ENCODE measurements at places on chromosomes 2 and 18.
A peak's percentile ranks its signal among the peaks of the same experiment; 100 is the strongest.

DNA sequence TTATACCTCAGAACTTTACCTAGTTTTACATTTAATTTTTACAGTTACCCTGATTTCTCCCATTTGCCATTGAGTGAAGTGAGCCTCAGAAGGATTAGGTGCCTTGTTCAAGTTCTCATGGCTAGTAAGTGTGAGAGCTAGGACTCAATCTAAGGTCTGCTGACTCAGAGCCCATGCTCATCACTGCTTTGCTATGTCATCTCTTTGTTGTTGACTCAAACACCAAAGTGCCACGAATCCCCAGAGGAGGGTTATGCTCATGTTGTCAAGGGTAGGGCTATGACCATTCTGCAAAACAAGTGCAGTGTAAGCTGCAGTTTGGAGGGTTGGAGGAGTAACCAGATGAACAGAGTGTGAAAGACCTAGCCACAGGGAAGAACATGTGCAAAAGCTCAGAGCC lies 185.4 kb upstream of the SKOR2 start:
- DNase-seq = no peak

- no peak for DNase-seq
Measured at GRCh38 chr2:15128846-15129245, 432.3 kb downstream of the NBAS start.

- DNase-seq = no peak
Measured at GRCh38 chr2:47720559-47720958, 62.4 kb upstream of the MSH6 start.

DNA sequence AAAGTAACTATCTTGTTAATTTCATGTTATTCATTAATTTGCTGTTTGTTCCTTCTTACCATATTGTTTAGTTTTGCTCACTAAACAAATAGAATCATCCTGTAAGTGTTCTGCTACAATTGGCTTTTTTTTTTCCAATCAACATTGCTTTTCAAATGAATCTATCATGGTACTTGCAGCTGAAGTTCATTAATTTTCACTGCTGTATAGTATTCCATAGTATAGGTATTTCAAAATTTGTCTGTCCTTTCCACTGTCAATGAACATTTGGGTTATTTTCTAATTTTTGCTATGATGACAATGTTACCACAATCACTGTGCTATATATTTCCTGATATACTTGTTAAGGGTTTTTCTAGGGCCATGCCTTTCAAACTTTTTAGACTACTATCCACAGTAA lies 89.0 kb upstream of the LYPD1 start:
- no peak for DNase-seq

DNA sequence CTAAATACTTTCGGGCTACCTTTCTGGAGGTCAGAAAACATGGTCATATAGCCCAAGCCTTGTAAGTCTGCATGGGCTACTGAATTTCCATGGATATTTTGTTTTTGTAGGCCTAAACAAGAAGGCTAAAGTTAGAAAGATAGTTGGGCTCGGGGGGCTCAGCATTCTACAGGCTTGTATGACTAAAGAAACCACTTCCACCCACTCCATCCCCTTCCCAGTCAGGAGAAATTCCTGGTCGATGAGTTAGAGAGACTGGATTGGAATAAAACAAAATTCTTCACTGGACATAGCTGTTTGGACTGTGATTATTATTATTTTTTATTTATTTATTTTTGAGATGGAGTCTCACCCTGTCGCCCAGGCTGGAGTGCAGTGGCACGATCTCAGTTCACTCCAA lies 539.4 kb upstream of the TNP1 start:
- no peak for DNase-seq

GRCh38 chr18:49647496-49648168 lies 85.8 kb downstream of the LIPG start:
- DNase-seq = no peak

- DNase-seq = no peak
Measured at GRCh38 chr2:141384676-141385075, 746.1 kb downstream of the LRP1B start.

DNA sequence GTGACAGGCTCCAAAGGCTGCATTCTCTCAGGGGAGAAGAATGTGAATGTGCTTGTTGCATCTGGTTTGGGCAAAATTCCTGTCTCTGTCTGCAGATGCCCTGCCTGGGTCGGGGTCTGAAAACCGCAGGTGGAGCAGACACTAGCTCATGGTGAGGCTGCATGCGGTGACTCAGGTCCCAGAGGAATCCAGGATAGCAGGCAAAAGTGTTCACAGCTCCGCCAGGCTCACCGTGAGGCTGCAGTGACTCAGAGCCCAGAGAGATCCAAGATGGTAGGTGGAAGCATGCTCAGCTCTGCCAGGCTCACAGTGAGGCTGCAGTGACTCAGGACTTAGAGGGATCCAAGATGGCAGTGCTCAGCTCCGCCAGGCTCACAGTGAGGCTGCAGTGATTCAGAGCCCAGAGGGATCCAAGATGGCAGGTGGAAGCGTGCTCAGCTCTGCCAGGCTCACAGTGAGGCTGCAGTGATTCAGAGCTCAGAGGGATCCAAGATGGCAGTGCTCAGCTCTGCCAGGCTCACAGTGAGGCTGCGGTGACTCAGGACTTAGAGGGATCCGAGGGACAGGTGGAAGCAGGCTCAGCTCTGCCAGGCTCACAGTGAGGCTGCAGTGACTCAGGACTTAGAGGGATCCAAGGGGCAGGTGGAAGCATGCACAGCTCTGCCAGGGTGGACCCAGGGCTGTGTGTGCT lies 200.5 kb downstream of the ACKR3 start:
- DNase-seq = peak; percentile 87

DNA sequence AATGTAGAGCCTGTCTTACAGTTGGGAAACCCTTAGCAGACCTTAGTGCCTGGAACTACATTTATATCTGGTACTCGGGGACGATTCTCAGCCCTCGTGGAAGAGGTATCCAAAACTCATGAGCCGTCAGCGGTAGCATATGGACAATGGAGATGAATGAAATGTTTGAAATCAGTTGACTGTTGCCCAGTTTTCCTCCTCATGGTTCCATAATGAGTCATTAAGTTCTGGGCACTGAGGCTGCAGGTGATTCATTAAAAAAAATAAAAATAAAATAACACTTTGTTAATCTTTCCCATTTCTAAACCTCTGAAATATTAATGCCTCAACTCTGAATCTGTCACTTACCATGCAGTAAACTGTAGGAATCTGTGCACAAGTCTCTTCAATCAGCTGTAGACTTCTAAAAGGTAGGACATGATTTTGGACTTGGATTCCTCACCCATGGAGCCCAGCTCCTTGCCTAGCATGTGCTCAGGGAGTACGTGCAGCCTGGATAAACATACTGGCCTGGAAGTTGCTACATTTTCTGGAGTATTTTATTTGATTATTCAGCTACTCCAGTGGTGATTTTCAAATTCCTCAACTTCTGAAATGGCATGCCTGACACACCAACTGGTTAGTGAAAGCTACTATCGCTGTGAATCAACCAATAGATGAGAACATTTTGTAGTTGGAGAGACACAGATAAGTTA lies 979.2 kb downstream of the CNTNAP5 start:
- DNase-seq = no peak

GRCh38 chr2:182055993-182056392 lies 70.3 kb downstream of the PPP1R1C start:
- DNase-seq = no peak

DNA sequence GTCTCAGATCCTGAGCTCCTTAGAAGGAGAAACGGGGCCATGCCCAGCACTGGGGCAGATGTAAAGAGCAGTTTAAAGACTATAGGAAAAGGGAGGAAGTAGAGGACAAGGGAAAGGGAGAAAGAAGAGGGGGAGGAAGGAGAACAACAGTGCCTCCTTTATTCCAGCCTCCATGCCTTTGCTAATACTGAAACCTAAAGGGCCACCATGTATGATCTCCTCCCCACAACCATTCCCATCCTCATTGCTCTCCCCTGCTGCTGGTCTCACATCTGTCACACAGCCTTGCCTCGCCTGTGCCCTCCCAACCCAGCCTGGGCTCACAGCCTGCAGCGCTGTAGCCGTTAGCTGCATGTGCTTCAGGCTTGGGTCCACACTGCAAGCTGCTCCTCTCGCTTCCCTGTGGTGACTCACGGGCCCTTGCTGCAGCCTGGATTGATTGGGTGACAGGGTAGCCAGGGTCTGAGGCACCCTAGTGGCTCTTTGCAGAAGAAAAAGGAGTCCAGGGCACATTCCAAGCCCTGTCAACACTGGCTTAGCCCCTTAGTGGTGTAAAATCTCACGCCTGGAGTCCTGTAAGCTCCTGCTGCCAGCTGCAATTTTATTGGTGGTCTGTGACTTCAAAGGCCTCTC lies 281.9 kb downstream of the SRBD1 start:
- DNase-seq = no peak

DNA sequence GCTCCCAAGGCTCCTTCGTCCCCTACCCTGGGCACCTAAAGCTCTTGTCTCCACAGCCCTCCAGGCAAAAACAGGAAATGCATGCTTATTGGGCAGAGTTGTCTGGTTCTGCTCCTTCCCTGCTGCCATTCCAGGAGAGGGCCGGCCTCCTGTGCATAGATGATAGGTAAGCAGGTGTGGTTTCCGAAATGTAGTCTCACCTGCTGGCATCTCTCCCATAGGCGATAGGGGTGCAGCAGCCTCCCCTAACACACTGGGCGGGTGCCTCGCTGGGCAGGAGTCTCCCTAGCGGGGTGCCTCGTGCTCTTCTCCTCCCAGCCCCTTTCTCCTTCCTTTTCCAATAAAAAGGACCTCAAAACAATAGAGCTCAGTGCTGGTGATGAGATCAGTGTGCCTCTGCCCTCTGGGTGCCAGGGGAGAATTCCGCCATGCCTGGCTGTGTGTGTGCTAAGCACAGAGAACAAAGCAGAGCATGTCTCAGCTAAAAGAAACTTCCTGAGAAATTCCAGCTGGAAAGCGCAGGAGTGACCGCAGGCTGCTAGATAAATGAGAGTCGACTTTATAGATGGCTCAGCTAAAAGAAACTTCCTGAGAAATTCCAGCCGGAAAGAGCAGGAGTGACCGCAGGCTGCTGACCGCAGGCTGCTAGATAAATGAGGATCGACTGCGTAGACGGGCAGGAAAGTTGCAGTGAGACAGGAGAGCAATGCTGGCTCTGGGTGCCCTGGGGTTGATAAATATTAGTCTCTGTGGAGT lies 11.3 kb upstream of the PXDN start:
- no peak for DNase-seq

DNA sequence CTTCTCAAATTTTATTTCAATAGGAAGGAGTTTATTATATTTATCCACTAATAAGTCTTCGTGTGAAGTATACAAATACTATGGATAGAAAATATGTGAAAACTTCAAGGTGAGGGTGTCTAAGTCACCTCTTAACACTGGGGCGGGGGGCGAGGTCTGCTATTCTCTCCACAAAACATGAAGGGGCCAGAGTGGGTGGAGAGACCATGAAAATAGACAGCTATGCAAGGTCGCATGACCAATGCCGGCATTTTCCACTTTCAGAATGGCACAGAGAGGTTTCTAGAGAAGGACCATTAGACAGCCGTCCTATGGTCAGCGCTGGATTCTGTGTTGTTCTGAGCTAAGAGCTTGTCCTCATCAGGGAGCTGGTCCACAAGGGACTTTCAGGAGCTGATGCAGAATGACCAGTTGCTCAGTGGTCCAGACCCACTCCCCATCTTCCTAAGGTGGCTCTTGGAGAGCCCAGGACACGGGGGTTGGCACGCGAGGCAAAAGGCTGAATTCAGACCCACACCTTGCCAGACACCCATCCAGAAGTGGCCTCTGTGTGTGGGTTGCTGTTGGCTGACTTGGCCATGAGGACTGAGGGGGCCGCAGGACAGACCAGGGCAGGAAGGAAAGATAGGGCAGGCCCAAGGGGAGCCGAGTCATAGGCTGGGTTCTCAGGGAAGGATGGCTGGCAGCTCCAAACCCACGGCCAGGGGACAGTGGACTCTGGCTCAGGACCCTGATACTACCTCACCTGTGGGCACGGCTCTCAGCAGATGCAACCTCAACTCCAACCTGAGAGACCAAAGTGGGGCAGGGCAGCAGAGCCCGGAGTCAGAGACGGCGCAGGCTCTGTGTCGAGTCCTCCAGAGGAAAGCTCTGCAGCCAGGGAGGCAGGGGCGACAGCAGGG lies 69.8 kb downstream of the NDUFA10 start:
- no peak for DNase-seq

- DNase-seq = no peak
Measured at GRCh38 chr2:146927080-146927711, 917.6 kb upstream of the ACVR2A start.

- DNase-seq = no peak
Measured at GRCh38 chr2:79576451-79576850, 63.6 kb downstream of the CTNNA2 start.

DNA sequence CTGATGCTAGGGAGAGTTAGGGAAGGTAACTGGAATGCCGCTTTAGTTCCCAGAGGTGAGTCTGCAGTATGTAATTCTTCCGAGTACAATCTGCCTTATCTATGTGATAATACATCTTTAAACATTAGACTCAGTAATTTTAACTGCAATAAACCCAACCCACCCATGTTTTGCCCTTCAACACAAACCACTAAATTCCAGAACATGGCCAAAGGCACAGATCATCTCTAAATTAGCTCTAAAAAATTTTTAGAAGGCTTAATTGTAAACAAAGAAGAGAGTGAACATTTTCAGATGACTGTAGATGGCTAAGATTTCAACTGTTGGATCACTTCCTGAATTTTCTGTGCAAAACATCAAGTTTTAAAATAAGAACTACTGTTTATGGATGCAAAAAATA lies 488.7 kb upstream of the ID2 start:
- DNase-seq = no peak

DNA sequence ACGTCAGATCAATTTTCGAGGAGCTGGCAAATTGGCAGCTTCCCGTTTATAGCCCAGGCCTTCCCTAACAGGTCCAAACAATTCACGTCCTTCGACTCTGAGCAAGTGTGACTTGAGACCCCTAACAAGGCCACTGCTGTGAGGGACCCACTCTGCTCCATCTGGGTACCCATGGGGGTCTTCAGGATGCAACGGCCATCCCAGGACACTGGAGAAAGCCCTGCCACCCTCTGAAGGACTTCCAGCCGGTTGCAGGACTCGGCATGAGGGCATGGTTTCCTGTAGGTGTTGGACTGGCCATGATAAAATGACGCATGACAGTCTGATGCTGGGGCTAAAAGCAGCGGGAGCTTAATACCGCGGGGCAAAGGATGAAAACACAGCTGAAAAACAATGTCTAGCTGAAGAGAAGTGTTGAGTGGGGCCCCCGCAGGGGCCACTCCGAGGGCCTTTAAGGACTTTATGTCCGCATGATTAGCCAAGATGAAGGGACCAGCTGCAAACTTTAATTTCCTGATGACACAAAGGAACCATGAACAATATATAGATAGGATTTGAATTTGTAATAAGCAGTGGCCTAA lies 113.3 kb upstream of the ZNF521 start:
- DNase-seq = no peak

DNA sequence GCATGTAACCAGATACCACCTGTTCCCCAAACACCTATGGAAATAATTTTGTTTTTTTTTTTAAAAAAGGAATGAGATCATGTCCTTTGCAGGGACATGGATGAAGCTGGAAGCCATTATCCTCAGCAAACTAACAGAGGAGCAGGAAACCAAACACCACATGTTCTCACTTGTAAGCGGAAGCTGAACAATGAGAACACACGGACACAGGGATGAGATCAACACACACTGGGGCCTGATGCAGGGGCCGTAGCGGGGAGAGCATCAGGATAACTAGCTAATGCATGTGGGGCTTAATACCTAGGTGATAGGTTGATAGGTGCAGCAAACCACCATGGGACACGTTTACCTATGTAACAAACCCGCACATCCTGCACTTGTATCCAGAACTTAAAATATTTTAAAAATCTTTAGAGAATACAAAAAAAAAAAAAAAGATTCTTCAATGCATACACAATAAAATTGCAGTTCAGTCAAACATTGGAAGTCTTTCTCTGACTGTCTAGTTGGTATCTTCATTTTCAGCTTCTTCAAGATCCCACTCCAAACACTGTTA lies 11.6 kb upstream of the CASP10 start:
- DNase-seq = no peak

GRCh38 chr2:72974436-72974754 lies 57.1 kb downstream of the EMX1 start:
- DNase-seq = no peak

Data from GOT3 (cell line).